ENCODE measurements at places on chromosomes 12 and 14.

- DNase-seq, result no peak
Observed at GRCh38 chr14:104880584-104881210, 15.6 kb downstream of the CEP170B start.

DNA sequence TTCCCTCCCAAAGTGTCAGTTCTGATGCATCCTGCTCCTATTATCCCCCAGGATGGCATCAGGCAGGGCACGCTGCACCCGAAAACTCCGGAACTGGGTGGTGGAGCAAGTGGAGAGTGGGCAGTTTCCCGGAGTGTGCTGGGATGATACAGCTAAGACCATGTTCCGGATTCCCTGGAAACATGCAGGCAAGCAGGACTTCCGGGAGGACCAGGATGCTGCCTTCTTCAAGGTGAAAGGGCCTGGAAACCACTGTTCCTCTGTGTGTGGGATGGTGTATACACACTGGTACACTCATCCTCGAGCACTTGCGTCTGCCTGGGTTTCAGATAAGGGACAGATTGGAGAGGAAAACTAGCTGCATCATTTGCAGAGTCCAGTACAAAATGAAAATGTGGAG, 1.0 kb downstream of the IRF9 start:
- no peak for DNase-seq

GRCh38 chr12:96503976-96504375, 14.6 kb downstream of the CFAP54 start:
- DNase-seq, result no peak

DNA sequence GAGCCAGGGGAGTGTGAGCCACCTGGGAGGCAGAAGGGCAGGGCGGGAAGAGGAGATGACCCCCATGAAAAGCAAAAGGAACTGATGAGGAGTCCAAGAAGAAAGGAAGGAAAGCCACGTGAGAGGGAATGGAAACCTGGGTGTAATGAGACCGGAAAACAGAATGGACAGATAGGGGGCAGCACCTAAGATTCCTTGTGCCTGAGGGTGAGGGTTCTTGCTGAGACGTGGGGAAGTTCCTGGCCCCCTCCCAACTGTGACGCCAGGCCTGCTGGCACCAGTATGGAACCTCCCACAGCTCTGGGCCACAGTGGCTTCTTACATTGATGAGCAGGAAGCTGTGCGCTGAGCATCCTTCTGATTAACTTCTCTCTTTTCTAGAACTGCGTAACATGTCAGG, 30.8 kb downstream of the TTC7B start:
- no peak for DNase-seq

DNA sequence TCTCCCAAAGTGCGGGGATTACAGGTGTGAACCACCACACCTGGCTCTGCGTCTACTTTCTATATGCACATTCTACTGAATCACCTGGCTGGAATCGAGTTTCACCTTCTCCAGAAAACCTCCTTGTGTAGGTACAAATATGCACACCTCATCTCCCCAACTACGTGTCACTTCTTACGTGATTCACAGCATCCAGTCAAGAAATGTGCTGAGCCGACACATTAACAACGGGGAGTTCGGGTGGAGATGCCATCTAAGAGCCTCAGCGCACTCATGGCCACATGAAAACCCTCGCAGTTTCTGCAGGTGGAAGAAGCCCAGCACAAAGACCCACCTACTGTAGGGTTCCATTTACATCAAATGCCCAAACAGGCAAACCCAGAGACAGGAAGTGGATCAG, 29.3 kb downstream of the P2RX2 start:
- no peak for DNase-seq

GRCh38 chr12:2172491-2173214, 119.9 kb downstream of the CACNA1C start:
- no peak for DNase-seq

DNA sequence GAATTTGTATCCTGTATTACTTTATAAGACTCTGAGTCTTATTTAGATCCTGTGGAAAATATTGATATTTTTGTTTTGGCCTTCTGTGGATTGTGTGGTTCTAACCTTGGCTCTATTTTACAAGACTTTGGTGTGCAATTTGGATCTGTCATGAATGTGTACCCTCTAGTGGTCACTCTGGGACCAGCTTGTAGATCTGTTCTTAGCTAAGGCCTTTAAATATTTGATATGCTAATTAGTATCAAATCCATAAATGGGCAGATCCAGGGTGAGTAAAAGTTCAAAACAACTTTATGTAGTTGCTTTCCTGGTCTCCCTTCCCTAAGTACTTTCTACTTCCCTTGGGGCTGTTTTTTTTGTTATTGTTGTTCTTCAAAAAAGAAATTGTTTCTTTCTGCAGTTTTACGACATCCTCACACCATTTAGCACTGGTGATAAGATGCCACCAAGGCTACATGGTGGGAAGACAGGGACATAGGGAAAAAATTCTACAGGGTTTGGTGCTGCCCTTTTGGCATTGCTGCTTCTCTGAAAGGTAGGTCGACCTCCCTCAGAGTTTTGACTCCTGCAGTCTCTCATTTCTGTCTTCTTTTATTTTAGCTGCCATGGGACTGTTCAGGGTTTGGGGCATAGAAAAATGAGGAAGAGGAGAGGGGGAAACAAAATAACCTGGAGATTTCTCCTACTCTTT, 238.5 kb downstream of the GPHN start:
- no peak for DNase-seq

DNA sequence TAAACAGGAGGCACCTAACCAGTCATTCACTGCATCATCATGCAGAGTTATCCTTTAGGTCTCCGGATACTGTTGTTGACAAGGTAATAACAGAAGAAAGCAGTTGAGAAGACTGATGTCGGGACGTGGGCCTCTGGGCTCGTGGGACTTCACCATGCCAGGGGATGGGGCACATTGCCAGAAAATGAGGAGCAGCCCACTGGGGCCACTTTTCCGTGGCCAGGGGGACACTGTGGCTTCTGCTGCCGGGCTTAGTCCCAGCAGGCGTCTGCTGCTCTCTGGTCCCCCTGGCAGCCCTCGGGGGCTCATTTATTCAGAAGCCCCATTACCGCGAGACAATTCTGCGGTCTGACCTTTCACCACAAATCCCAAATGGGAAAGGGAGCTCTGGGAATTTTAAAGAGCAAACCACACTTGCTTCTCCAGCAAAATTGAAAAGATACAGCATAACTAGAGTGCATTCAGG, 201.2 kb downstream of the DAD1 start:
- no peak for DNase-seq

DNA sequence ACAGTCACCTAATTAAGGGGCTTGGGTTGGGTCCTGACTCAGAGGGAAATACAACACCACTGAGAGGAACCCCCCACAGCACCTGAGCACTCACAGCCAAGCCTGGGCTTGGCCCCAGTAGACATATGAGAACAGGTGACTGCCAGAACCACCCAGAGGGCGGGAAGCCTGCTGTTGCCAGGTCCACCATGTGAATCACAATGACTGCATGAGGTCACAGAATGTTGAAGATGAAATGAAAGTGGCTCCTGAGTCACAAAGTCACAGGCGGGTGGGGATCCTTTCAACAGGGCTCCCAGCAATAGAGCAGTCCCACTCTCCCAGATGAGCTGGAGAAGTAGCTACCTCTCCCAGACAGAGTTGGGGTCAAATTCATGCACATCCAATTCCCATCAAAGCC, at the start of gene LRRC74A:
LRRC74A (plus strand) TSS at position 287 of the 400 bp plus-strand sequence. CDS start 290 bp downstream, outside the sequence.
- DNase-seq, result no peak

GRCh38 chr14:58899317-58899713, 261.6 kb downstream of the DACT1 start:
- no peak for DNase-seq

DNA sequence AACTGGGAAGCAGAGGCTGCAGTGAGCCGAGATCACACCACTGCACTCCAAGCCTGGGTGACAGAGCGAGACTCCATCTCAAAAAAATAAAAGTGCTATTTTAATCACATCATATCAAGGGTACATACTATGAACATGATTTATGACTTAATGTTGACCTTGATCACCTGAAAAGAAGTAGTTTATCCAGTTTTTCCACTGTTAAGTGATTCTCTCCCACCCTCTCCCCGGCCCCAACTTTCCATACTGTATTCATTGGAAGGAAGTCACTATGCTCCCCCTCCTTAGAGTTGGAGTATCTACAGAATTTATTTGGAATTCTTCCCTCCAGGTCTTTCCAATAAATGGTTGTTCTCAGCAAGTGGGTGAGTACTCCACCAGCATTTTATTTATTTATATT, 3.0 kb upstream of the PRMT5 start:
- DNase-seq, result no peak

GRCh38 chr14:36582011-36582873, at the start of gene NKX2-8:
NKX2-8 (minus strand) TSS chr14:36582614; CDS start chr14:36582389, 225 bp downstream.
- DNase-seq, result no peak

GRCh38 chr14:45492876-45493275, 239.9 kb upstream of the MIS18BP1 start:
- no peak for DNase-seq
